ENCODE measurements at places on chromosomes 5 and 9.
A peak's percentile ranks its signal among the peaks of the same experiment; 100 is the strongest.

- no peak for DNase-seq
Observed at GRCh38 chr5:142032747-142033631, 20.2 kb upstream of the GNPDA1 start.

- DNase-seq = no peak
Observed at GRCh38 chr5:86679529-86679928, 61.8 kb downstream of the COX7C start.

DNA sequence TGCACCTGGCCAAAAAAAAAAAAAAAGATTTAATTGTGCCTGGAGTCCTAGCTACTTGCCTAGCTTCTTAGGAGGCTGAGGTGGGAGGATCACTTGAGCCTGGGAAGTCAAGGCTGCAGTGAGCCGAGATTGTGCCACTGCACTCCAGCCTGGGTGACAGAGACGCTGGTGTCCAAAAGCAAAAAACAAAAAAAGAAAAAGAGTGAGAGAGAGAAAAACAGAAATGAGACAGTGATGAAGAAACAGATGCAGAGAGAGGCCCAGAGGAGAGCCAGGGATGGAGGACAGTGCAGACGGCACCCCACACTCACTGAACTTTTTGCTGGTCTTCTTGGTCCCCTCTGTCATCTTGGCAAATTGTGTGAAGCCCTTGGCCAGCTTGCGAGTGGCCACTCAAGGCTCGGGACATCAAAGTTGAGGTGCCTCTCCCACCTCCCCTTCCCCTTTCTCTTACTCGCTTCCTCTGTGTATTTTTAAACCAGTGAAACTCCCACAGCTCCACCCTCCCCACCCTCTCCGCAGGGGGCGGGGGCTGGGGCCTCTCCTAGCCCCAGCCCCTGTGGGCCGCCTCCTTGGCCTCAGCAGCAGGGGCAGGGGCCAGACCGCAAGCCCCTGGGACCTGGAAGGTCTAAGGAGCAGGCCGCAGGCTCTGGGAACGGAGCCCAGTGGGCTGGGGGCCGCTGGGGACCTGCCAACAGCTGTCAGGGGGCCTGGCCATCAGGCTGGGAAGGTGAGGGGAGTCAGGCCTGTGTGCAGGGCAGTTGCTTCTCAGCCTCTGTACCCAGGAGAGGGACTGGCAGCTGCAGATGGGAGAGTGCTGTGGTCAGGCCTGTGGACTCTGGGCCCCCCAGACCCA lies at the start of gene SH2D3C:
Gene SH2D3C, minus strand, starts transcription at position 387 of the 856 bp plus-strand sequence. Its CDS starts 39 bp downstream, at position 348.
- peak; percentile 71 for DNase-seq

DNA sequence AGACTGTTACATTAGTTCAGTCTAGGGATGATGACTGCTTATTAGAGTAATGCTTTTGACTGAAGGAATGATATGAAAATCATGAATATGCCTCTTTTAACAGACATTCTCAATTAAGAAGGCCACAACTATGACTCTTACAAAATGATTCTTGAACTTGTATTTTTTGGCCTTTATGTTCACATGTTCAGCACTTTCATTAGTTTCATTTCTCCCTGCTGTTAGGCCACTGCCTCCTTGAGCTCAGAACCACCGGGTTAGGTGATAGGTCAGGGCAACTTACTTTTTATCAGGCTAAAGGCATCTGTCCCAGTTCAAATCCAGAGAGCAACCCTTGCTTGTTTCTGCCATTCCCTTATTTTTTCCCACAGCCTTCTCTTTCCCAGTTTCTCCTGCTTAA lies 235.2 kb upstream of the ELL2 start:
- no peak for DNase-seq

DNA sequence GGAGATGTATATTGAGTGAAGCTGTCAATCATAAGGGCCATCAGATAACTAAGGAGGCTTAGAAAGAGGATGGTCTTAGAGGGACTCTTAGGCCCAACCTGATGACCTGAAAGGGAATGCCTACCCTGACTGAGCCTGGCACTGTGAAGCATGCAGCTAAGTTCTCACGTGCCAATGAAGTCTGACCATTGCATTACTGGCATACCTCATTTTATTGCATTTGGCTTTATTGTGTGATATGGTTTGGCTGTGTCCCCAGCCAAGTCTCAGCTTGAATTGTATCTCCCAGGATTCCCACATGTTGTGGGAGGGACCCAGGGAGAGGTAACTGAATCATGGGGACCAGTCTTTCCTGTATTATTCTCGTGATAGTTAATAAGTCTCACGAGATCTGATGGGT lies 421.6 kb upstream of the SGCD start:
- DNase-seq = no peak

GRCh38 chr9:105830461-105830860 lies 136.1 kb downstream of the TMEM38B start:
- DNase-seq = no peak

GRCh38 chr5:149149942-149150341 lies 8.6 kb downstream of the ABLIM3 start:
- DNase-seq = no peak

DNA sequence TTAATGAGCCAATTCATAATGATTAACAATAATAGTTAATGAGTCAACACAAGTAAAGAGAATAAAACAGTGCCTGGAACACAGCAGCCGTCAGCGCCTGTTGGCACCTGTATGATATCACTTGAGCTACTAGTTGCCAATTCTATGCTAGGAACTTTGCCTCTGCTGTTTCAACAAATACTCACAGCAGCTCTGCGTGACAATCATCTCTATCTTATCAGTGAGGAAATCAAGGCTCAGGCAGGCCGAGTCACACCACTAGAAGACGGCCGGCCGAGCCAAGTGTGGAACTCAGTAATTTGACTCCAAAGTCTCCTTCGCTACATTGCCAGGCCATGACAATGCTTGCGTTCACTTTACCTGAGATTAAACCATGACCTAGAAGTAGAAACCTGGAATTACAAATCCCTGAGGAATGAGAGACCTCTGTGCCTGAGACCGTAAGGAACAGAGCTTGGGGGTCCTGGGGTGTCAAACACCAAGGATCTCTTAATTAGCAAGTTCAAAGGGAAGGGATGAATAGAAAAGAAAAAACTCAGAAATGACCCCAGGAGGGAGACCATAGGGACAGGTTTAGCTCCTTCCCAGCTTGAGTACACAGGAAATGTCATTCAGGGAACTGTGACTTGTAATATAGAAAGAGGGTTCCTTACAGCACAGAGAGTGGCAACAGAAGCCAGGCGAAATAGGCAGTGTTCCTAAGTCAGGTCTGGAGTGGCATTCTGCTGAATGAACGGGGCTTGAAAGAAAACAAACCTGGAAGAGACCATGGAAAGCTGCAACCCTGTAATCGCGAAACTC lies 109.1 kb downstream of the SUSD1 start:
- DNase-seq = no peak

DNA sequence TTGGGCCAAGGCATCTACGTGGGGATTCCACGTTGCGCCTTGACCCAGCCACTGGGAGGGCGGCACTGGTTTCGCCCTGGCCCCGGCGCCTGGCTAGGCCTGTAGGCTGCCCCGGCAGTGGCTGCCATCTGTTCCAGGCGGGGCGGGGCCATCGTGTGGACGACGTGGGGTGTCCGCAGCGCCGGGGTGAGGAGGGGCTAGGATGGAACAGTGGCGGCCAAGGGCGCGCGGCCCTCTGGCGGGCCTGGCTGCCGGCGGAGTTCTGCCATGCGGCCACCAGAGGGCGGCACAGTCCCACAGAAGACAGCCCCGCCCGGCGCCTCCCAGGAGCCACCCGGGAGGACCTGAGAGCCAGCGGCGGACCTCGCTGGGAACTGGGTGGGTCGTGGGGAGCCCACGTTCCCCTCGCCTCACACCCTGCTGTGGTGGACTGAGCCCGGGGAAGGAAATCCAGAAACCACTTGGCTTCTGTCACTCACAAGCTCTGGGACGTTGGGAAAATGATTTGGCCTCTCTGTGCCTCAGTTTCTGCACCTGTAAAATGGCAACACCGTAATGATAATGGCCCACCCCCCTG lies 22.6 kb upstream of the RAPGEF1 start:
- peak; percentile 88 for DNase-seq

DNA sequence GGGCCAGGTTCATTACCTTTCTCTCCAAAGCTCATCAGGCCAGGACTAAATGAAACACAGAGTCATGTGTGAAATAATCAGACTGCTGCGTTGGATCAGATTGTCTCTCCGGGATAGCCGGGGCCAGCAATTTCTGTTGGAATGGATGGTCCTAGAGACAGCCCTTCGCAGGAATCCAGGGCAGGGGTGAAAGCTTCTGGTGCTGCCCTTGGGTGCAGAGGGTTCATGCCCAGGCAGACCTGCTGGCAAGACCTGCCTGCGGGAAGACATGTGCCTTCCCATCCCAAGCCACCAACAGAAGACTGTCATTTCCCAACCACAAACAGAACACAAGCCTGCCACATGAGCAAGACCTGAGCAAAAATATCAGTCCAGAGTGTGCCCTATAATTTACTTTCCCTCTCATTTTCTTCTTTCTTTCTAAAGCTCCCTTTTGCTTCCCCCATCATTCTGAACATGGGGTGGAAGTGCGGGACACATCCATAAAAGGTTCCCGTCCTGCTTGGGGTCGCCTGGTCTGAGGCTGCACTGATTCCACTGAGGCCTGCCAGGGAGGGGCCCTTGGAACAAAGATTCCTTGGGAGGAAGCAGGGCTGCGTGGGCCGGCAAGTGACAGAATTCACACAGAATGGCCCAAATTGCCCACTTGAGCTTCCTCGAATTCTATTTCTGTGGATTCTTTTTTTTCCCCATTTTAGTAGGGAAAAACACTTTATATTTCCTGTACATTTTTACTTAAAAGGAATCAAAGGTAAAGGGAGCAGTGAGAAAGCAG lies 57.3 kb downstream of the UBE2QL1 start:
- no peak for DNase-seq

DNA sequence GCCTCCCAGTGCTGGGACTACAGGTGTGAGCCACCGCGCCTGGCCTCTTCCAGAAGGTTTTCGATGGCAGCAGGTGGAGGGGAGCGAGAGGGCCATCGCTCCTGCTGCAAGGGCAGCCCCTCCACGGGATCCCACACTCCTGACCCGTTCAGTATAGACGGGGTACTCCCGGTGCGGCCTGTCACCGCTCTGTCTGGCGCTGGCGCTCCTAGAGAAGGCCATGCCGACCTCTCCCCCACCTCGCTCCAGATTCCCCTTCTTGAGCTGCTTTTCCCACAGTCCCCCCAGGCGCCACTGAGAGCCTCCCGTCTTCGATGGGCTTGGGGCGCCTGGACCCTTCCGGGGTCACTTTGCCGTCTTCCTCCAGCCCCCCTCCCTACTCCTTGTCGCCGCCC lies 4.3 kb upstream of the SQSTM1 start:
- no peak for DNase-seq

GRCh38 chr5:42035526-42035925 lies 110.4 kb downstream of the FBXO4 start:
- DNase-seq = no peak

- DNase-seq = no peak
Observed at GRCh38 chr9:97721396-97721795, 24.3 kb upstream of the XPA start.

- DNase-seq = no peak
Observed at GRCh38 chr5:127685662-127686061, 17.5 kb upstream of the CCDC192 start.

- no peak for DNase-seq
Observed at GRCh38 chr5:103117471-103117991, 2.4 kb downstream of the GIN1 start.

DNA sequence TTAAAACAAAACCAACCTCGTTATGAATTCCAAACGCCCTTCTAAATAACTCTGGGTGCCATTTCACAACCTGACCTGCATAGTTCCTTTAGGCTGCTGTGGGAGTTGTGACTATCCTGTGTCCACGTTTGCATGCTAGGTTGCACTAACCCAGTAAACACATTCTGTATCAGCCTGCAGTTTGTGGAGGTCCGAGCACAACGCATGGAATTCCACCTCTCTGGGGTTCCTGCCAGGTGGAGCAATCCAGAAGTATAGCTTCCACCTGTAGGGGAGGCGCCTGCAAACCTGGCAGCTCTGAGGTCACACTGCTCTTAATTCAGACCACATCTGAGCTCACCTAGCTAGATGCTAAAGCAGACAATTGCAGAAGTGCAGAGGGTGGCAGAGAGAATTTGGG lies 57.2 kb downstream of the MARCHF3 start:
- no peak for DNase-seq

Measured in stimulated activated CD8-positive, alpha-beta memory T cell treated with anti-CD3 and anti-CD28 coated beads, Interleukin-4, amount 100 ng/mL, for 48 hours (primary cell).